Stimulated activated naive B cell treated with anti-CD40 and anti-IgM and Interleukin-4, amounts not matched to agents 10 μg/mL and 1 μg/mL and 100 μg/mL, for 72 hours (primary cell): ENCODE measurements at places on chromosomes 5 and 9.

GRCh38 chr5:145101246-145101645 lies 733.9 kb downstream of the PRELID2 start:
- no peak for DNase-seq

DNA sequence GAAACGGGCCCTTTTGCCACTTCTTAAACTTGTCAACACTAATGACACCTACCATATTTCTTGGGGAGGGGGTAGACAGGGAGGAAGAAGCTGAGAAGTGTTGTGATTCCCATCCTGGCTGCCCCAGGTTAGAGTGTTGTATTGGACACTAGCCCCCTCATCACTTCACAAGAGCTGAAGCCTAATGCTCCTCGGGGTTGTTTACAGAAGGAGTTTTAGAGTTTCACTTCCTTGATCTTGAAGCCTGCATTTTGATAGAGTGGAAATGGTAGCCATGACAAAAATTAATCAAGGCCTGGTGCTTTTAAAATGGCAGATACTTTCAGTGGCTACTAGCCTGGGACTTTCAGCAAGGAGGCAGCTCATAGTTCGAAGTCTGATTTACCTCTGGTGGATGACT lies 11.0 kb upstream of the FAM120AOS start:
- peak; percentile 4 for DNase-seq

DNA sequence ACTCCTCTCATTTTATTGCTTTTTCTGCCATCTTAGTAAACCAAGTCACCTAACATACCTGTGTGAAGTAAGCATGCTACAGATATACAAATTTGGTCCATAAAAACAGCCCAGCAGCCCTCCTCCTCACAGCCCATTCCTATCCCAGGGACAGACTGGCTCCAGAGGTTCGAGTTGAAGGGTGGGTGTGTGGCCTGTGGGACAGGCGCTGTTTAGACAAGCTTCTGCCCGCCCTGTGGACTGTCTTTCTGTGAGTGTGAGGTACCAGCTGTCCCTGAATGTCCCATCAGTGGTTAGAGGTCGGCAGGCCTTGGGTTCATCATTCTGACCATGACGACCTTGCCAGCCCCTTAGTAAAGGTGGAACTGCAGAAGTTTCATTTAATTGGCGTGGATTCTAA lies 82.0 kb downstream of the WNK2 start:
- no peak for DNase-seq

DNA sequence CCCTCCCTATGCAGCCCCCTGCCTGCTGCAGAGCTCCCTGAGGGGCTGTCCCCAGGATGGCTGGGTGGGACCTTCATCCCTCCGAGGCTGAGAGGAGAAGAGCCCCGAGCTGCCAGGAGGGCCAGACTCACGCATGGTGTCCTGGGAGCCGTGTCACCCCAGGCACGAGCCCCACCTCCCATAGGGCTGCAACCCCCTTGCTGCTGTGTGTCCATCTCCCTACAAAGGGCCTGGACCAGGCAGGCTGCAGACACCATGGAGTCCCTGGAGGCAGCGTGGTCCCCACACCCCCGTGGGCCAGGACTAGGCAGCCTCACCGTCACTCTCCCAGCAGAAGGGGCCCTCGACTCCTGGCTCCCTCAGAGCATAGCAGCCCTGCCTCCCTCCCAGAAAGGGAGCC lies 11.2 kb upstream of the SEC16A start:
- no peak for DNase-seq

DNA sequence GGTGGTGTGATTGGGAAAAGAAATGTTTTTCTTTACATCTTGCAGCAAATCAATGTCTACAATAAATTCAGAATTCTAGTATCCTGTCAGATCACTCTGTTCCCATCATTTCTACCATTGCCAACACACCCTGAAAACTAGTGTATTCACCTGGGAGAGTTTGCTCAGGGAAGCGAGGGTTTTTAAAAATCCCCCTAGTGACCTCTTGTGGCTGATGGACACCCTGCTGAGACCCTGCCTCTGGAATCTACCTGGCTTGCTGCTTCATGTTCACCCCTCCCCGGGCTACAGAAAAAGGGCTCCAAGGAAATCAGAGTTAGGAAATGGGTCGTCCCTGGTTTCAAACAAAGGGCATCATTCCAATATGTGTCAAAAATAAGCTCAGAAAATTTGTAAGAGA lies 21.4 kb upstream of the ALDOB start:
- no peak for DNase-seq

GRCh38 chr9:107481035-107481434 lies 8.5 kb downstream of the KLF4 start:
- no peak for DNase-seq

GRCh38 chr5:76364226-76364589 lies 38.9 kb upstream of the IQGAP2 start:
- no peak for DNase-seq

DNA sequence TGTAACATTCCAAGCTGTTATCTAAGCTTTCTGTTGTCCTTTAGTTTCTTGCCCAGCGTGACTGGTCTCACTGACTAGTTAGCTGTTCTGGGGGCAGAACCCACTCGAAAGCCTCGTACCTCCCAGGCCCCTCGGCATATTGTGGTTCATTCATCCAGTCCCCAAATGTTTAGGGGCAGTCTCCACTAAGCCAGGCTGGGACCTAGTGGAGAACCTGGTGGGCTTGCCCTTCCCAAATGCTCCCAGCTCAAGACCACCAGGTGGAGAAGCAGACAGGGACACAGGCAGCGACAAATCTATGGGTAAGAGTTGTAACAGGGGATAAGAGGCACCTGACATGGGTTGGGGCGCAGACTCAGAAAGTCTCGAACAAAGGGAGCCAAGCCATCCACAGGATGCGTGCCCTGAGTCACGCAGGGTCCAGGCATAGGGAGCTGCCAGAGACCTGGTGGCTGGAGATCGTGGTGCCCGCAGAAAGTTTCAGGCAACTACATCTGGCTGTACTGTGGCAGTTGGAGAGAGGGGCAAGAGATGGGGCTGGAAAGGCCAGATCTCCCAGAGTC lies 851 bp upstream of the EEIG1 start:
- DNase-seq = no peak

DNA sequence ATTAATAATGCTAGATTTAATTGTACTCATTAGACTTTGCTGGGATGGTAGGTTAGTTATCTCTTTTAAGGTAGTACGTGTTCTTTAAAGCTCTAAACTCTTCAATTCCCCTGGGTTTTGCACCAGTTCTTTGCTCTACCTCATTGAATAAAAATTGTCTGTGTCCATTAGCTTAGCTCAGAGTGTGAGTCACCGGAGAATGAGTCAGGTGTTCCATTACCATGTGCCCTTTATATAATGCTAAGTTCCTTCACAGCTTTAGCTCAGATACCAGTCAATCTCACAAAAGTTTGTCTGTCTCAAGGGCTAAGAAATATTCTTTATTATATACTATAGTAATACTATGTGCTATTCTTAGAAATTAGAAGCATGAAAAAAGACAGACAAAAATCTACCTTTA lies 339.4 kb downstream of the PRELID2 start:
- no peak for DNase-seq

GRCh38 chr5:87138091-87138805 lies 129.4 kb upstream of the RASA1 start:
- no peak for DNase-seq

DNA sequence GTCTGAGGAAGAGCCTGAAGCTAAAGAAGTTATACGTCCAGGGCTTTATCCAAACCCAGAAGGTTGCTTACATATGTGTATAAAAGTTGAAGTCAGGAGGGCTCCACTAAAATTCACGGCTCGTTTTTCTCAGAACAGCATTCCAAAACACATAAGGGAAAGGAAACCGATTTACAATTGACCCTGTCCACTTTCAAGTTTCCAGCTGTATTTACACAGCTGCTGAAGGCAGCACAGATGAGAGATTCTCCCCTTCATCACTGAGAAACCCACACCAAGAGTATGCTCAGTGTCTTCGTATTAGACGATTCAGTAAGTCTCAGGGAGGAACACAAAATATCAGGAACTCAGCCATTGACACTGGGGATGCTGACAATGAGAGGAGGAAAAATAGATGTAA lies 5.9 kb upstream of the NREP start:
- DNase-seq = no peak

DNA sequence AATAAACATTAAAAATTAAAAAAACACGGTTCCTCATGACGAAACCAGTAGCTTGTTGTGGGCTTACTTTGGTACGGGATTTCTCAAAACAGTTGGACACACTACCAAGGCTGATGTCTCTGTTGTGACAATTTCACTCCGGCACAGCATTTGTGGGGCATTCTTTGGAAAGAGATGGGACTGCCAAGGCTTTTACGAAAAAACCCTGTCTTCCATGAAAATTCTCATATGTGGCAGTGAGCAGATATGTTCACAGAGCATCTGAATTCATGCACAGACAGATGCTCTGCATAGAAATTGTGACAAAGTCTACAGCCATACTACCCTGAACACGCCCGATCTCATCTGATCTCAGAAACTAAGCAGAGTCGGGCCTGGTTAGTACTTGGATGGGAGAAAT lies 17.8 kb upstream of the SHROOM1 start:
- no peak for DNase-seq

DNA sequence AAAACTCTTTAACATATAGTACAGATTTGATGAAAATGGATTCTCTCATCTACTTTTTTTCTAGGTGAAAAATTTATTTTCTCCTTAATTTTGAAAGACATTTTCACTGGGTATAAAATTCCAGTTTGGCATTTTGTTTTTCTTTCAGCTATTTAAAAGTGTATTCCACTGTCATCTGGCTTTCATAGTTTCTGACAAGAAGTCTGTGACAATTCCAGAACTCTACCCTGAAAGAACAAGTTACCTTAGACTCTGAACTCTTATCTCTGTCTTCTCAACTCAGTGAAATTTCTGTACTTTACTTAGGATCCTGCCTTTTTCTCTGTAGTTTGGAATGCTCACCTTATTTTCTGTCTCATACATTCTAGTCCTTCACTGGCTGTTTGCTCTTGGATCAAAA lies 161.7 kb downstream of the RANBP17 start:
- DNase-seq = no peak

- no peak for DNase-seq
These were observed 167.7 kb upstream of the TBCA start for GRCh38 chr5:77943851-77944250.

DNA sequence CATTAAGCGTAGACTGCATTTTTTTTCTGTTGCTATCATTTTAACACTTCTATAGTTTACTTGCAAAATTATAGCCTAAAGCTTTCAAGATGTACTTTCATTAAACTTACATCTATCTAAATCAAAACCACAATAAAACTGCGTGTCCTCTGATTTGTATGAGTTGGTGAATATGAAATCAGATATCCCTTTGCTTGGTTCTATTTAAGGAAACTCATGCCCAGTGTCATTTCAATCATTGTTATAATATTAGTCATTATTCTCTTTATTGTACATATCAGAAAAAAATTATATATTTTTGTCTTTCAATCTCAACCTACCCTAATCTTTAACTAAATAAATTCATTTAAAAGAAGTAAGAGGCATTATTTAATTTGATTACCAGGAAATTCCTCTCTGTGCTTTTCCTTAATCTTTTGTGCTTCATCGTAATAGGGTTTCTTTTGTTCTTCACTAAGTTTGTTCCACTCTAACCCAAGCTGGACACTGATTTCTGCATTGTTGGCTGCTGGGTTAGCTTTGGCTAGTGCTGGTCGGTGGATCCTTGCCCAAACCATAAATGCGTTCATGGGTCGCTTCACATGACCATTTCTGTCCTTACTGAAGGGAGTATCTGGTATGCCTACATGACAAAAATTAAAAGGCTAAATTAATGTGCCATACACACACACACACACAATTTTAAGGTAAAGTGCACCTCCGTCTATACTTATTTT lies 3.8 kb downstream of the SOX30 start:
- DNase-seq = no peak
